ENCODE measurements at places on chromosomes 16 and 17.

GRCh38 chr16:47578573-47578972 lies 117.4 kb downstream of the PHKB start:
- DNase-seq = no peak

- DNase-seq = no peak
Measured at GRCh38 chr16:30349675-30350074, 5.4 kb downstream of the CD2BP2 start.

DNA sequence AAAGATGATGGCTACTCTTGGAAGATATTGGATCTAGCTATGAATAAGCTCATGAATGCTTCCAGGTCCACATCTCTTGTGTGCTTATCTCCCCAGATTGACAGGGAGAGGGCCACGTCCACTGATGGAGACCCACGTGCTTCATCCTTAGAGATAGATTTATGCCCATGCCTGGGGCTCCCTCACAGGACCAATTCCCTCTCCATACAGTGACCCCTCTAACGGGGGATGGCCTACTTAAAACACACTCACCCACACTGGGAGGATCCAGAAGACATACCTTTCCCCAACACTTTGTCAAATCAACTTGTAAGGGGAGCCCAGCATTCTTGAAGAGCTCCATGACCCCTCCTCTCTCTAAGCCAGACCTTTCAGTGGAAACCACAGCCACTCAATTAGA lies 169.7 kb upstream of the CDH5 start:
- DNase-seq = no peak

DNA sequence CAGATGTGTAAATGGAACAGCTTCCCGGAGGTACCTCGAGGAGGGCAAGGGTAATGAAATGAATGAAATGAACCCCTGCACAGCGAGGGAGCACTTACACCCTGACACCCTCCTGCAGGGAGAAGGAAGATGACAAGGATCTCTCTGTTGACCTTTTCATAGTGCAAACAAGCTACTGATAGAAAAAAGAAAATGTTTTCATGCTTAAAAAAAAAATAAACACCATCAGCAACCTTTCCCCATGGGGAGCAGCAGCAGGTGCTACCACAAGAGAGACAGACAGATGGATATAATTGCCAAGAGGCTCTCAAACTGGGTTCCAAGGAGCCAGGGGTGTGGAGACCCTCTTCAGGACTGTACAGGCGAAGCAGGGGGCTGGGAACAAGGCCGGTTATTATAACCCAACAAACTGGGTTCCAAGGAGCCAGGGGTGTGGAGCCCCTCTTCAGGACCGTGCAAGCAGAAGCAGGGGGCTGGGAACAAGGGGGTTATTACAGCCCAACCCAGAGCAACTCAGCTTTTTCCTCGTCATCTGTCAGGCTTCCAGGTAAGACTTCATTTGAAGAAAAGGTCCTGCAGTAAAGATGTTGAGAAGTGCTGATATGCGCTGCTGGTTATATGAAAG lies 718 bp upstream of the RPH3AL start:
- DNase-seq = no peak

GRCh38 chr16:58624209-58624608 lies 5.4 kb downstream of the CNOT1 start:
- DNase-seq = no peak

DNA sequence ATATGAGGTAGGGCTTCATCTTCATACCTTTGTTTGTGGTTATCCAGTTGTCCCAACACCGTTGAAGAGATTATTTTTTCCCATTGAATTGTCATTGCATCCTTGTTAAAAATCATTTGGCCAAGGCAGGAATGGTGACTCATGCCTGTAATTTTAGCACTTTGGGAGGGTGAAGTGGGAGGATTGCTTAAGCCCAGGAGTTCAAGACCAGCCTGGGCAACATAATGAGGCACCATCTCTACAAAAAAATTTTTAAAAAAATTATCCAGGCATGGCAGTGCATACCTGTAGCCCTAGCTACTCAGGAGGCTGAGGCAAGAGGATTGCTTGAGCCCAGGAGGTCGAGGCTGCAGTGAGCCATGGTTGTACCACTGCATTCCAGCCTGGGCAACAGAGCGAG lies 223.9 kb downstream of the TANC2 start:
- no peak for DNase-seq

- no peak for DNase-seq
Measured at GRCh38 chr17:4968486-4969046, 949 bp upstream of the SPAG7 start.

DNA sequence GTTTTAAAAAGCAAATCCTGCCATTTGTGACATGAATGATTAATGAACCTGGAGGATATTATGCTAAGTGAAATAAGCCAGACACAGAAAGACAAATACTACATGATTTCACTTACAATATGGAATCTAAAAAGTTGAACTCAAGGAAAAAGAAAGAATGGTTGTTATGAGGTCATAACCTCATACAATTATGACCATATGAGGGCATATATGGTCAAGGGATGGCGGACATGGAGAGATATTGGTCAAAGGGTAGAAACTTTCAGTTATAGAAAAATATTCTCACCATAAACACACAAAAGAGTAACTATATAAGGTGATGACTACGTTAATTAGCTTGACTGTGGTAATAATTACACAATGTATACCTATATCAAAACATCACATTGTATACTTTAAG lies 56.5 kb downstream of the MYO1D start:
- DNase-seq = no peak

DNA sequence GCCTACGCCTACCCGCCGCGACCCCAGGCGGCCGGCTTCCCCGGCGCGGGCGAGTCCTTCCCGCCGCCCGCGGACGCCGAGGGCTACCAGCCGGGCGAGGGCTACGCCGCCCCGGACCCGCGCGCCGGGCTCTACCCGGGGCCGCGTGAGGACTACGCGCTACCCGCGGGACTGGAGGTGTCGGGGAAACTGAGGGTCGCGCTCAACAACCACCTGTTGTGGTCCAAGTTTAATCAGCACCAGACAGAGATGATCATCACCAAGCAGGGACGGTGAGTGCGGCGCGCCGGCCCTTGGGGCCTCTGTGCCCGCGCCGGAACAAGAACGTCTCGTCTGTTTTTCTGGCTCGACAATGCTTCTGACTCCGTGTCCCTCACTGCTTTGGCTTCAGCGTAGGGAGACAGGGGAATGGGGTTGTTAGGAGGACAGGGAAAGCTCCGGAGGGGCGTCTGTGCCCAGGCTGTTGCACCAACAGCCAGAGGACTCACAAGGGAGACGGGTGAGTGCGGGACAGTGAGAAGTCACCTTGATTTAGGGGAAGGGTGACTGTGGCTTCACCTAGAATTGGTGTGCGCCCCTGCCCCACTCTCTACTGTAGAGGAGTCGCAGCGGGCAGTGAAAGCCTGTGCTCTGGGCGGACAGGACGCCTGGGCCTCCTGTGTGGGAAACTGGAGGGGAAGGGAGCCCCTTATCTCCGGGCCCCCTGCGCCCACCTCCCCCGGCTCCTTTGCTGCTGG lies 806 bp downstream of the TBX21 start:
- no peak for DNase-seq

DNA sequence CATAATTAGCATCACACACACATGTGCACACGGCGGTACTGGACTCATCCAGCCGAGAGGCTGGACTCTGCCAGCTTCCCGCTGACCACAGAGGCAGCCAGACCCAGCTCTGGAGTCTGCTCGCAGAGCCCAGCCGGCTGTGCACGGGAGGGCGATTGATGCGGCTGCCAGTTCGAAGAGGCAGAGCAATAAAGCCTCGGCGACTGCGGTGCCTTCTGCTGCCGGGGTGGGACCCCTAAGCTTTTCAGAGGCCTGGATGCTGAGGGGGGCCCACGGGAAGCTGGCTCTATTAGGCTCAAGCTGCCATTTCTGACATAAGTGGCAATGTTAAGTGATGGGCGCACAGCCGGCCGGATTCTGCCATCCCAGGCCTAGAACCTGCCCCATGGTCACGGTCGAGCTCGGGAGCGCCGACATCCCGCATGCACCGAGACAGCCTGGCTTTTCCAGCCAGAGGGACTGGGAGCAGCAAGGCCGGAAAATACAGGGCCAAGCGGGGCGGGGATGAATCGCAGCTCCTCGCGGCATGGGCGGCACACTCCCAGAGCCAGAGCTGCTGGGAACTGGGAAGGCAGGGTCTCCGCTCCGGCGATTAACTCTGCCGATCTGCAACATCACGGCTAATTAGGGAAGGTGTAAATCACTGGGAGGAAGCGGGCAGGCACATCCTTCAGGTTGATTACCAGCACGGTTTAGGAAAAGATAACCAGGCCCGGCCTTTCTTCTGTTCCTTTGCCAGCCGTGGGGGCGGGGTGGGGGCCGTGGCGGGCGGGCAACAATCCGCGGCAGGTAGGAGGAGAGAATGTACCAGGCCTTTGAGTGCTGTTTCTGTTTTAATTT lies 57.7 kb downstream of the TBC1D16 start:
- no peak for DNase-seq

DNA sequence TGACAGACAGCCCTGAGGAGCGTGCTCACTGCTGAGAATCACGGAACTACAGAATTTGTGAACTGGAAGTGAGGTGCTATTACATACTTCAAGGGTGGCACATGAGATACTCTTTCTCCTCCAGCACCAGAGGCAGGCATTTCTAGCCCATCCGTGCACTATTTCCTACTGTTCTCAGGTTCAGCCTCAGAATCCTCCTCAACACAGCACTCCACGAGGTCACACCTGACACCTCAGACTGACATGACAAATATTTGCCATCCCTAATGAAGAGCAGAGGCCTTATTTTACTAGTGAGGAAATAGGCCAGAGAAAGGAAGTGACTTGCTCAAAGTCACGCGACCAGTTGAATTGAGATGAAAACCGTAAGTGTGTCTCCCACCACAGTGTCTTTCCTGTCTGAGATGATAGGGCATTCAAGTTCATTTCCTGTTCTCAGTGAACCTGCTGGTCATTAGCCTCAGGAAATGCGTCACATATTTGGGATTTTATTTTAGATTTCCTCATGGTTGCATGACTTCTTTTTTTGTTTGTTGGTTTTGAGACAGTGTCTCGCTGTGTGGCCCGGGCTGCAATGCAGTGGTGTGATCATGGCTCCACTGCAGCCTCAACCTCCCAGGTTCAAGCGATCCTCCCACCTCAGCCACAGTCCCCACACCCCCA lies 23.6 kb downstream of the SEZ6 start:
- peak; percentile 47 for DNase-seq

GRCh38 chr16:15981382-15981781 lies 32.0 kb downstream of the ABCC1 start:
- DNase-seq = no peak

GRCh38 chr16:8885674-8886592 lies 3.8 kb downstream of the LITAFD start:
- no peak for DNase-seq

- DNase-seq = no peak
Measured at GRCh38 chr17:31147507-31148202, 52.9 kb downstream of the NF1 start.

GRCh38 chr16:4018391-4018790 lies 97.9 kb downstream of the ADCY9 start:
- DNase-seq = no peak

DNA sequence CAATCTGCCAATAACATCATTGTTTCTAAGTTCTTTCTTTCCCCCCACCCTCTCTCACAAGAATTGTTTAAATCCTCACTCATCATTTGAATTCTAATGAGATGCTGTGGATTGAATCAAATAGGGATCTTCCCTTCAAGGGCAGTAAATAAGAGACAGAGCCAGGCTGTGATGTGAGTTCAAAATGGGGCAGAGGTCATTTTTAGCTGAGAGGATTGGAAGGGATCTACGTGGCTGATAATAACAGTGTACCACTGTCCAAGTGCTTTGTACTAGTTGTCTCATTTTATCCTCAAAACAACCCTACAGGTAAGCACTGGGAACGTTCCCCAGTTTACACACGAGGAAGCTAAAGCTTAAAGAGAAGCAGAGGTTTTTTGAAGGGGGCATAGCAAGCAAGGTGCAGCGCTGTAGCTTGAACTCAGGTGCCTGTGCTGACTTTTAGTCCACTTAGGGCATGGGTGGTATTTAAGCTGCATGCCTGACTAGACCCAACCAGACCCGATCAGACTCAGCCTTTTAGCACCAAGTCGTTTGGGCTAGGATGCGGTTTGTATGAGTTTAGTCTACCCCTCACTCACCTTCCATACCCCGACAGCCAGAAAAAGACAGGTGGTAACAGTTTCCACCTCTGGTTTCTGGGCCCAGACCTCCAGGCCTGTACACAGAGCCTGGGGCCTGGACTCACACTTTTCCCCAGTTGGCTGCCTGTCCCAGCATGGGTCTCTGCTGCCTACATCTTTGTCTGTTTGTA lies 39.2 kb upstream of the CCR7 start:
- DNase-seq = no peak

GRCh38 chr17:30579610-30580315 lies 102.6 kb downstream of the GOSR1 start:
- no peak for DNase-seq

DNA sequence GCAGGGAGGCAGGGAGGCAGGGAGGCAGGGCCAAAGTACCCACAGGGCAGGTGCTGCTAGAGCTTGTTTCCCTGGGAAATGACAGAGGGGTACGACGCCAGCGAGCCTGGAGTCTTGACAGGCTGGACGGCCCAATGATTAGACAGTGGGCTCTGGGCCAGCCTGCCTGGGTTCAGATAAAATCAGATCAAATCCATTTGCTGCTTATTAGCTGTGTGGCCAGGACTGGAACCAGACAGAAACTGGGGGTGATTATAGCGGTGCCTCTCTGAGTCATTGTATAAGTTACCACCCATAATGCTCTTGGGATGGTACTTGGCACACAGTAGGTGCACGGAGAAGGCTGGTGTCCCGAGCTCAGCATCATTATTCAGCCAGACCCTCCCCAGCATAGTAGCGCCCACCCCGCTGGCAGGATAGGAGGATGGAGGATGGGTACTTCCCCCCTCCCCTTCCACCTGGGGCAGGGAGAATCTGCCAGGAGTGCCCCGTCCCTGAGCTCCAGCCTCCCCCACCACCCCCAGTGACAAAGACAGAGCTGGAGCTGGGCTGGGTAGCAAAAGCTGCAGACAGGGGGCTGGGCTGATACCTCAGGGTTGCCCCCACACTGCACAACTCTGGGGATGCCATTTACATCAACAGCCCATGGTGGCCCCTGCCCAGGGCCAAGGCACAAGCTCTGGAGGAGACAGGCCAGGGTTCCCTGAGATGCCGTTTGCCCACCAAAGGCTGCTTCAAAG lies 77.6 kb upstream of the TNRC6C start:
- DNase-seq = no peak

GRCh38 chr17:37643869-37644268 lies 623 bp upstream of the DDX52 start:
- no peak for DNase-seq

- DNase-seq = no peak
Measured at GRCh38 chr17:19897903-19898302, 30.2 kb upstream of the ULK2 start.

GRCh38 chr17:19327031-19327783 lies 35.3 kb downstream of the B9D1 start:
- DNase-seq = no peak

DNA sequence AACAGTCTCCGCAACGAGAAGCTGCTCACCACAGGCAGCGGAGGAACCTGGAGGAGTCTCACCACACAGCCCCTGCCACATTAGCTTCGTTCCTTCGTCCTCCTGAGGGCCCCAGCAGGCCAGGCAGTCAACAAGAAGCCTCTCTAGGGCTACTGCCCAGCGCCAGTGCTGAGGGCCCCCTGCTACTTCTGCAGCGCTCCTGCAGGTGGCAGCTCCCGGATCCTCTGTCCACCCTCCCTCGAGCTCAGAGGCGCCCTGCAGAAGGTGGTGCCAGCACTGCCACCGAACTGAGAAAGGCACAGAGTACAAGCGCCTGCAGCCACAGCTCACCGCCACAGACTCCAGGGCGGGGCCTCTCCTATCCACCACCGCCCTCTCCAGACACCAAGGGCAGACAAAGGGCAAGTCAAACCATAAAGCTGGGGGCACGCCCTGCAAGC lies 27.3 kb downstream of the KDM8 start:
- peak; percentile 56 for DNase-seq
